Stimulated activated CD8-positive, alpha-beta memory T cell treated with anti-CD3 and anti-CD28 coated beads, Interleukin-2, amount 100 ng/mL, for 48 hours (primary cell): ENCODE measurements at places on chromosomes 11 and 22.
A peak's percentile ranks its signal among the peaks of the same experiment; 100 is the strongest.

DNA sequence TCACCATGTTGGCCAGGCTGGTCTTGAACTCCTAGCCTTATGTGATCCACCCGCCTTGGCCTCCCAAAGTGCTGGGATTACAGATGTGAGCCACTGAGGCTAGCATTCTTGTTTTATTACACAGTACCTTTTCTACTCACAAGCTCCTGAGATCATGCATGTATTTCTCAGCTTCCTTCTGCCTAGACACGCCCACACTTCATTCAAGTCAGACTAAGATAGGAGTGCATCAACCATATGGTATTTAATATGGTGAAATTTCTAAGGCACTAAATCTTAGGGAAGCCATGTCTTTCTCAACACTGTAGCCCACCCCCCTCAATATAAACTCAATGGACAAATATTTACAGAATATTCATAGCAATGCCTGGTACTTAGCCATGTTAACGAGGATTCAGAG is 62.1 kb downstream of the SLC25A17 start:
- DNase-seq: no peak

GRCh38 chr11:2758751-2759150 is 59.0 kb upstream of the KCNQ1OT1 start:
- DNase-seq: no peak

GRCh38 chr11:1889941-1890855 is 1.5 kb downstream of the PRR33 start:
- no peak for DNase-seq

GRCh38 chr22:46147471-46148267 is 2.7 kb upstream of the PPARA start:
- DNase-seq: no peak

DNA sequence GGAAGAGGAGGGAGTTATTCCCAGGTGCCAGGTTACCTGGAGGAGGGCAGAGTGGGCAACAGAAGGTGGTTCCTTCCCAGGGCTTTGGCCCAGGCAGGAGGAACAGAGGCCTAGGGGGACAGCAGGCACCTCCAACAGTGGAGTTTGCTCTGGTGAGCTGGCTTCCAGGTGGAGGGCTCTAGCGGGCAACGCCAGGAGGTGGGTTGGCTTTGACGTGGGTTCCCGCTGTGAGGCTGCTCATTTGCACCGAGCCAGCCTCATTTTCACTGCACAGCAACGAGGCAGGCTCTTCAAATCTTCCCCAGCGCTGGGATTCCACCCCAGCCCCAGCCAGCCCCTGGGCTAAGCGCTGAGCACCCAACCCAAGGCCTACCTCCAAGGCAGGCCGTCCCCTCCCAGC is 8.1 kb downstream of the IGSF9B start:
- no peak for DNase-seq

GRCh38 chr11:102448869-102449224 is 3.7 kb downstream of the TMEM123 start:
- no peak for DNase-seq

- no peak for DNase-seq
Observed at GRCh38 chr11:47863898-47864430, 15.8 kb upstream of the NUP160 start.

DNA sequence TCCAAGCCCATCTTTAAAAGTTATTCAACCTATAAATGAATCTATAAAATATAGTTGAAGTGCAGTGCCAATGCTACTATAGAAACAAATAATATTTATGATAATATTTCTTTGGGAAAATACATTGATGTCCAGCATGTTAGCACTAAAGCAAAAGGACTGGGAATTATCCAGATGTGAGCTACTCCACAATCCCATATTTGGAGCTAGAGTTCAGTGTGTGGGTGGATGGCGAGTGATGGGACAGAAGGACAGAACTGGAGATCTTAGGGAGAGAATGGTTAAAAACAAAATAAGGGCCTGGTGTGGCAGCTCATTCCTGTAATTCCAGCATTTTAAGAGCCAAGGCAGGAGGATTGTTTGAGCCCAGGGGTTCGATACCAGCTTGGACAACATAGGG is 216.8 kb downstream of the TMEM135 start:
- DNase-seq: no peak

- DNase-seq: no peak
Observed at GRCh38 chr11:74871037-74871436, 77.9 kb downstream of the XRRA1 start.

DNA sequence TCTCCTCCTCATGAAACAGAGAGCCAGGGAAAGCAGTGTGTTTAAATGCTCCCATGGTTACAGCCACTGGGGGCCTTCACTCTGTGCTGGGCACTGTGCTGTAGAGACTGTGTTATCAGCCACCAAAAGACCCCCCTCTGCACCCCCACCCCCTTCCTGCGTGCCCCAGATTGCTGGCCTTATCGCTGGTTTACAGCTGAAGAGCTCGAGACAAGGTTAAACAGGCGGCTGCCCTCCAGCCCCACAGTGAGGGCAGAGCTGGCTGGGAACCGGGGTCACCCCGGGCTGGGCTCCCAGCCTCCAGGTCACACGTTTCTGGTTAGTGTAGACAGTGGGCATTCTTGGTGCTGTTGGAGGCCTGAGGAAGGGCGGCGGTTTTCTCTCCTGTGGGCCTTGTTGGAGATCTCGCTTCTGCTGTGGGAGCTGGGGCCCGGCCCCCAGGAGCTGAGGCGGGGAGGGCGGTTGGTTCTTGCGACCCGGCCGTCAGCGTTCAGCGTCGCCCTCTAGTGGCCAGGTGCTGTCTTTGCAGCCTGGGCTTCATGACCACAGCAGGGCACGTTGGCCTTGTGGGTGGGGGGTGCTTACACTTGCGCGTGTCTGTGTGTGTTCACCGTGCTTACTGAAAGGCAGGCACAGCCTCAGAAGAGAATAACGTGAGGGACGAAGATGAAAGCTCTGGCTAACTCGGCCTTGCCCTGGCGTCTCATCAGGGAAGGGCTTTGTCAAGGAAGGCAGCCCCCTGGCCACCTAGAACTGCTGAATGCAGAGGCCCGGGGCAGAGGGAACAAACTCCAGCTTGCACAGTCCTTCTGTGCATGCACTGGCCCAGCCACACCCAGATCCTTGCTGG is 40.8 kb downstream of the TBC1D22A start:
- DNase-seq: peak; percentile 55

- no peak for DNase-seq
Observed at GRCh38 chr22:26579331-26579886, 10.5 kb downstream of the TPST2 start.

GRCh38 chr11:96779030-96779429 is 389.2 kb downstream of the JRKL start:
- DNase-seq: no peak

- no peak for DNase-seq
Observed at GRCh38 chr11:34064291-34064690, 12.8 kb downstream of the CAPRIN1 start.

DNA sequence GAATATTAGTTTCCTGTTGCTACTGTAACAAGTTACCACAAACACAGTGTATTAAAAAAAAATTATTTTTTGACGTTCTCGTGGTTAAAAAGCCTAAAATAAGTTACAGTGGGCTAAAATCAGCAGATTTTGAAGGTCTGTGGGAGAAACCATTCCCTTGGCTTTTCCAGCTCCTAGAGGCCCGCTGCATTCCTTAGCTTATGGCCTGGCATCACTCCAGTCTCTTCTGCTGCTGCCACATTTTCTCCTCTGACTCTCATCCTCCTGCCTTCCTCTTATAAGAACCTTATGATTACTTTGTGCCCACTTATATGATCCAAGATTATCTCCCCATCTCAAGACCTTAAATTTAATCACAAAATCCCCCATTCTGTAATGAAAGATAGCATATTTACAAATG is 392.7 kb downstream of the GUCY1A2 start:
- no peak for DNase-seq

- DNase-seq: no peak
Observed at GRCh38 chr11:135033540-135033939, 621.5 kb upstream of the B3GAT1 start.

- no peak for DNase-seq
Observed at GRCh38 chr11:12237381-12237784, 127.0 kb downstream of the MICAL2 start.

- no peak for DNase-seq
Observed at GRCh38 chr22:33274214-33275072, 216.3 kb upstream of the SYN3 start.

- no peak for DNase-seq
Observed at GRCh38 chr22:24445481-24446259, 18.3 kb downstream of the ADORA2A start.

DNA sequence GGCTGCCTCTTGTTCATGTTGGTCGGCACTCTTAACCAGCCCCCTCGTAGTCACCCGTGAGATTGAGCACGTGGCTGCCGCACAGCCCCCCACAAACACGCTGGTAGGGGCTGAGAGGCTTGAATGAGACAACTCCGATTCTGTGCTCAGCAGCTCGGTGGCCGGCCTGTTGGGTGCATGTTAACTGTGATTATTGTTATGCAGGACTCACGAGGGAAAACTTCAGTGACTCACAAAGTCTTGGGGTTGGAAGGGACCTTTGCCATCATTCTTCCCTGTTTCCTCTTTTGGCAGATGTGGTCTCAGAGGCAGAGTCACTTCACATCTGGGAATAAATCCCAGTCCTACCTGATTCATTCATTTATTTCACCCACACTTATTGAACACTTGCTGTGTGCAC is 75.2 kb downstream of the ADAMTS15 start:
- no peak for DNase-seq

DNA sequence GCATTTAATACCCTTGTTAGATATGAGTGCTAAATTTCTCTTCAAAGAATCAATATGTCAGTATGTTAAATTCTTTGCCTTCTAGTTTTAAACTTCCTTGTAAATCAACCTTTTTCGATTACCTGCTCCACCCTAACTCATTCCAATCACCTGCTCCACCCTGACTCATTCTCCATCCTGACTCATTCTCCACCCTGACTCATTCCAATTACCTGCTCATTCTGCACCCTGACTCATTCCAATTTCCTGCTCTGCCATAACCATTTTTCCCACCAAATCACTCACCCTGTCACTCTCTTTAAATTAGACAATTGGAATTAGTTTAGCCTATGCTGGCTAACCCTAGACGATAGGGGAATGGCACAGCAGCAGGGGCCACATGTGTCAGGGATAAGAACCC is 519.5 kb upstream of the LRRC4C start:
- DNase-seq: no peak

- DNase-seq: no peak
Observed at GRCh38 chr11:44992181-44992582, 41.5 kb upstream of the TP53I11 start.

DNA sequence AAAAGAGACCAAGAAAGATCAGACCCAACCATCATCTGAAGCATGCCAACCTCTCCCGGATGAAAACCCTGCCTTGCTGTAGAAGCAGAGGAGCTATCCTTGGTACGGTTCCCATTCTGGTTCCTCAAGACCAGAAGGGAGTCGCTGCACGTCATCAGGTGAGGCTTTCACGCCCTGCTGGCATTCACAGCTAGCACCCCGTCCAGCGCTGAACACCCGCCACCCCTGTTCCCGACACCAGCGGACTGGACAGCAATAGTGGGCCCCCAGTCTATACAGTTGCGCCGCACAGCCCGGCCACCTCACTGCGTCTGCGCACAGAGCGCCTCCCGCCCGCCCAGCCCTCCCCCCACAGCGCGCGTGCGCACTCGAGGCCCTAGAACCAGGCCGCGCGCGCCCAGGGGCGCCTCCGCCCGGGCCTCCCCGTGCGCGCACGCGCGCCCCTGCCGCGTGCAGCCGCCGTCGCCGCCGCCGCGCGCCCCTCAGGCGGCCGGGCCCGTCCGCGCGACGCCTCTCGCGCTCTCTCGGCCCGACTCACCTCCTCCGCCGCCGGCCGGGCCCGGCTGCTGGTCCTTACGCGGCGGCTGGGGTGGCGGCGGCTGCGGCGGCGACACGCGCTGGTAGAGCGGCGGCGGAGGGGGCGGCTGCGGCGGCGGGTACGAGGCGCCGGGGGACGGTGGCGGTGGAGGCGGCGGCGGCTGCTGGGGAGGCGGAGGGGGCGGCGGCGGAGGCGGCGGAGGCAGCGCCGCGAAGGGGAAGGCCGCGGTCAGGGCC is 706 bp downstream of the SF1 start:
- DNase-seq: peak; percentile 79

- DNase-seq: no peak
Observed at GRCh38 chr22:47400701-47401591, 638.5 kb downstream of the TBC1D22A start.

DNA sequence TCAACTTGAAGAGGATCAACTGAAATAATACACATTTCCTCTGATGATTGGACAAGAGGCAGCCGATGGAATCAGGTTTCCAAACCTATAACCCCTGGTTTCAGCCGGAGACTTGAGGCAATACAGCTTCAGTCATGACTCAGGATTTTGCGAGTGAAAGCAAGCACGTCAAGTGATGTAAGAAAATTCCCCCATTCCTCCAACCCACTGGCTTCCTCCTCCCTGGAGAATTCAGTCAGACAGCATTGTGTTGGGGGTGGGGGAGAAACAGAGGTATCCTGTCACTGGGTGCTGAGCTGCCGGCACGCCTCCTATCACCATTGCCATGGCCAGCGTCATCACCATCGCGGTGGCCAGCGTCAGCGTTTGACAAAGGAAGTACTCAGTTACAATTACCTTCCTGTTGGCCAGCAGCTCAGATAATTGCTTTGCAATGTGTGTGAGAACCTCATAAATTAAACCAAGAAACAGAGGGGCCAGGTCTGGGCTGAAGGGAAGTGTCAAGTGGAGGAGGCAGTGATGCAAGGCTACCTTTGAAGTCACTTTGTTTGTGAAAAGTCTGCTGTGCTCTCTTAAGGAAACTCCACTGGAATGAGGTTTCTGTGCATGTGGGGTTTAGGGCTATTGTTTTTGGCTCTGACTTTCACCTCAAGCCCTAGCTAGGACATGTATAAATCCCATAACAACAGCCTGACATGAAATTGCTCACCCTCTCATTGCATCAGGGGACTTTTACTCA is 50.2 kb downstream of the LIF start:
- peak; percentile 31 for DNase-seq

DNA sequence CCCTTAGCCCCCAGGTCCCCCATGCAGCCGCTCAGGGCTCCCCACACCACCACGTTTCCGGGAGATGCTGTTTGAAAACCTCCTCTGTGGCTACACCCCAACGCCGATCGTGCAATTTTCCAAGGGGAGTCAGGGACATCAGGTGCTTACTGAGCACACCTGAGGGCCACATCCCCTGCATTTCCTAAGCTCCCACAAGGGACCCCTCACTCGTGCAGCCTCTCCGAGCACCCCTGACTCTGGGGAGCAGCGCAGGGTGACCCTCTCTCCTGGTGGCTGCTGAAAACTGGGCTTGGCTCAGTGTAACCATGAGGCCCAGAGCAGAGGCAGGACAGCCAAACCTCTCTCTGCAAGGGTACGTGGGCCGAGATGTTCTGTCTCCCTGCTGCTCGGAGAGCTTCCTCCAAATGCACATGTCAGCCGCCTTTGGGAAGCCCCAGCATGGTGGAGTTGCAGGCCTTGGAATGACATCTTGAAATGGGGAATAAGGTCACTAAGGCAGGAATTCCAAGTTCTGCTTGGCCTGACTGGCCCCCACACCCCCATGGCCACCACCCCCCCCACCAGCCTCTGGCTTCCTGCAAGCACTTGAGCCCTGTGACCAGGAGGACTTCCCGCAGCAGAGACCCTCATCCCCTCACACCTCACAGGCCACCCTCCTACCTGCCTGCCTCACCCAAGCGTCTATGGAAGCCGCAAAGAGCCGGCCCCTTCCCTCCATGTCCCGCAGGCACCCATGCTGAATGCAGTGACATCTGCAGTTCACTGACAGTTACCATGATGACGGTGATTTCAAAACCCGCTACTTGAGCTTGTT is 257.4 kb downstream of the BRD1 start:
- no peak for DNase-seq

GRCh38 chr11:125990244-125990643 is 44.4 kb downstream of the VSIG10L2 start:
- no peak for DNase-seq
